Central memory CD8-positive, alpha-beta T cell (primary cell): ENCODE measurements at places on chromosomes 3 and 15.

- no peak for DNase-seq
These were observed 50.2 kb upstream of the TPM1 start for GRCh38 chr15:62992302-62992701.

GRCh38 chr3:107561980-107562379, 39.2 kb downstream of the BBX start:
- no peak for DNase-seq

DNA sequence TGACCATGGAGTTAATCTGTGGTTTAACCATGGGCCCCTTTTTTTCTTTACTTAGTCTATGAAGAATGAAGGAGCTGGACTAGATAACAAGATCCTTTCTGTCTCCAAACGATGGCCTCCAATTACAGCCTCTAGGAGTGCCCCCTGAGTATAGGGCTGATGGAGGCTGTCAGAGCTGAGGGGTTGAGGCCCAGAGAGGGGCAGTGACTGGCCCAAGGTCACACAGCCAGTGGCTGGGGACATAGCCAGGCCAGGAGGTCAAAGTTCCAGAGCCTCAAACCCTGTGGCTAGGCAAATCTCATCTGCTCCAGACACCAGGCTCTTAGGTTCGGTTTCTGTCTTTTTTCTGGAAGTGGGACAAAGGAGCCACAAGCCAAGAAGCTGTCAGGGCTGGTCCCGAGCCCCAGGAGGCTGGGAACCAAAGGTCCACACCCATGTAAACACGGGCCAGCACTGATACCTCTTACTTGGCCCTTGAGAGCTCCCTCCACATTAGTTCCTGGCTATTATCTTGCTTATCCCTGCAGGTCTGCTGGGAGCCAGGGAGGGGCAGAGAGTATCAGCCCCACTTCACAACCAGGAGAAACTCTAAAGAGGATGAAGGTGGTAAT, 10.3 kb downstream of the RHOV start:
- DNase-seq: no peak

DNA sequence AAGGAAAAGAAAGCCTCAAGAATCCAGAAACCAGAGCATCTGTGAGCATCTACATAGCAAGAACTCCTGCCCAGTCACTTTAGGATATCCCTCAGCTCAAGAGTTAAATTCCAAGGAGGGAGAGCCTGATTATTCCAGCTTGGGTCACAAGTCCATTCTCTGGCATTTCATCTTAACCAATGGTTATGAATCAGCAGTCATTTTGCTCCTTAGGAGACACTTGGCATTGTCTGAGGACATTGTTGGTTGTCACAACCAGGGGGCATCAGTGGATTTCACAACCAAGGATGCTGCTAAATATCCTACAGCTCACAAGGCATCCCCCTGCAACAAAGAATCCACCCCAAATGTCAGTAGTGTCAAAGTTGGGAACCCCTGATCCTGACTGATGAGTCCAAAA, 51.0 kb upstream of the LMCD1 start:
- DNase-seq: no peak

GRCh38 chr3:184505076-184505878, 56.3 kb upstream of the EPHB3 start:
- DNase-seq: no peak

- no peak for DNase-seq
These were observed 14.7 kb upstream of the CA12 start for GRCh38 chr15:63396152-63396928.

DNA sequence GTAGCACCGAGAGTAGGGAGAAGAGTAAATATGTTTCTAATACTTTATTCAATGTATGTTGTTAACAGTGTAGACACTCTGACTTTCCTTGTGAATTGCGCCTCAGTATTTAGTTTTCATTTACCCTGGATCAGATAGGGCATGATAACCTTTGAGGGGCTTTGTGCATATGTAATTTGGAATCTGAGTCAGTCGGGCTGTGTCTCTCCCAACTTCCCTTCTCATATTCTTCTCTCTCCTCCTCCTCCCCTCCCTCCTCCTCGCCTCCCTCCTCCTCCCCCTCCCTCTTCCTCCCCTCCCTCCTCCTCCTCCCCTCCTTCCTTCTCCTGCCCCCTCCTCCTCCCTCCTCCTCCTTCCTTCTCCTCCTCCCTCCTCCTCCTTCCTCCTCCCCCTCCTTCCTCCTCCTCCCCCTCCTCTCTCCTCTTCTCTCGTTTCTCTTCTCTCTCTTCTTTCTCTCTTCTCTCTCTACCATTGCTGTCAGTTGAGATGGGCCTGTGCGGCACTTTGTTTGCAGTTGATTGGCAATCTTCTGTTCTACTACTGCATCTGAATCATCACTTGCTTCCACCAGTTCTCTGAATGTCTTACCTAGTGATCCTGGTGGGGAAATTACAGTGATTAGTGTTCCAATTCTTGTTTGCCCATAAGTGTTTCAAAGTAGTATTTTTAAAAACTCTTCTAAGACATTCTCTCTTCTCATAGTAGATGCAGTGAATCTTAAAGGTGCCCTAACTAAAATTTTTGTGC, 162.3 kb downstream of the PGPEP1L start:
- DNase-seq: no peak

- no peak for DNase-seq
These were observed 82.0 kb downstream of the GPR156 start for GRCh38 chr3:120203016-120203415.

DNA sequence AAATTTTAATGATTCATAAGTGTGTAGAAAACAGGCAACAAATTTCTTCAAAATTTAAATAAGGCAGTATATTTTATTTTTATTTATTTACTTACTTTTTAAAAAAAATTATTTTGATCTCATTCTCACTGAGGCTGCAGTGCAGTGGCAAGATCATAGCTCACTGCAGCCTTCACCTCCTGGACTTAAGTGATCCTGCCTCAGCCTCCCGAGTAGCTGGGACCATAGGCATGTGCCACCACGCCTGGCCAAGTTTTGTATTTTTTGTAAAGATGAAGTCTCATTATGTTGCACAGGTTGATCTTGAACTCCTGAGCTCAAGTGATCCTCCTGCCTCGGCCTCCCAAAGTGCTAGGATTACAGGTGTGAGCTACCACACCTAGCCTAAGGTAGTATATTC, 61.2 kb upstream of the XRN1 start:
- DNase-seq: no peak

- DNase-seq: no peak
These were observed 36.8 kb downstream of the TLE3 start for GRCh38 chr15:70060993-70061305.

DNA sequence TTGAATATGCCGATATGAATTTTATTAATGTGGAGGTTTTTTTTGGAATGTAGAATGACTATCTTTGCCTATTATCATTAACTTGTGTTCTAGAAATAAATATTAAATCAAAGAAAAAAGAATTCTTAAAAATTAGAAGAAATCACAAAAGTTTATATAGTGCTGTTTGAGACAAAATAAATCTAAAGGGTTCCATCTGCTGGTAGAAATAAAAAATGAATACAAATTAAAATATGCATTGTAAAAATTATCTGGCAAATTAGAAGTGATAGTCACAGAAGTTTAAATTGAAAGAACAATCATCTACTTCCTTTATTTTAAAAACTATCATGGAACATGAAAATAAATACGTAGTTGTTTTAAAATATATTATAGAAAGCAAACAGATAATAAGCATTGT, 22.7 kb upstream of the ZBTB20 start:
- no peak for DNase-seq

- no peak for DNase-seq
These were observed 278.6 kb downstream of the NLGN1 start for GRCh38 chr3:173676094-173676493.

DNA sequence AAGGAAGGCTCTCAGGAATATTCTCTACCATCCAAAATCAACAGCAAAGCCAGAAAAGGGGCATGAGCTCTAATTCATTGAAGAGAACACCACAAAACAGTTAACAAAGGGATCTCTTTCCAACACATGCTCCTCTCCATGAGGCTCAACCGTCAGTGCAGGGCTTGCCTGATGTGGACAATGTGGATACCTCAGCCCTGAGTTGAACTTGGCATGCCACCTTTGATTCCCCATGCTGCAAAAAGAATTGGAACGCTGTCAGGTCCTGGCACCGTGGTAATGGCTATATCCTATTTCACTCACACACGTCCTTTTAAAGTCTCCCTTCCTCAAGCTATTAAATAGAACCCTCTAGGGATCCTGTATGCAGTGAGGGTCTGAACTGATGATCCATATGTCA, 30.7 kb upstream of the IP6K2 start:
- DNase-seq: no peak

GRCh38 chr15:74777769-74778598, 3.9 kb upstream of the CSK start:
- DNase-seq: no peak

- no peak for DNase-seq
These were observed 8.7 kb upstream of the MBNL1 start for GRCh38 chr3:152260026-152260425.

GRCh38 chr3:99170867-99171517, 269.5 kb upstream of the DCBLD2 start:
- DNase-seq: no peak

GRCh38 chr3:67384760-67385397, 269.5 kb downstream of the SUCLG2 start:
- no peak for DNase-seq

DNA sequence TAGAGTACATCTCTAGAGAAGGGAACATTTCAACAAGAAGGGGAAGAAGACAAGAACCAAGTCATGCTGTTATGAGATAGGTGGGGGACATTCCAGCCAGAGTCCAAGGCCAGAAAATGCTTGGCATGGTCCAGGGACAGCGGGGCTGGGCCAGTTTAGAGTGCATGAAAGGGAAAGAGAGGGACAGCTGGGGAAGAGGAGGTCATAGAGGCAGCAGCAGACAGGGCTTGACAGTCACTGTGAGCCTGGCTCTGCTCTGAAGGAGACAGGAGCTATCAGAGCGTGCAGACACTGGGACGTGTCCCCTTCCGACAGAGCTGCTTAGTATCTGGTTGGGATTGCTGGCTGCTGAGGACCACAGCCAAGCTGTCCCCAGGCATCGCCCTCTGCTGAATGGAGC, 35.7 kb upstream of the PRR20G start:
- DNase-seq: no peak

DNA sequence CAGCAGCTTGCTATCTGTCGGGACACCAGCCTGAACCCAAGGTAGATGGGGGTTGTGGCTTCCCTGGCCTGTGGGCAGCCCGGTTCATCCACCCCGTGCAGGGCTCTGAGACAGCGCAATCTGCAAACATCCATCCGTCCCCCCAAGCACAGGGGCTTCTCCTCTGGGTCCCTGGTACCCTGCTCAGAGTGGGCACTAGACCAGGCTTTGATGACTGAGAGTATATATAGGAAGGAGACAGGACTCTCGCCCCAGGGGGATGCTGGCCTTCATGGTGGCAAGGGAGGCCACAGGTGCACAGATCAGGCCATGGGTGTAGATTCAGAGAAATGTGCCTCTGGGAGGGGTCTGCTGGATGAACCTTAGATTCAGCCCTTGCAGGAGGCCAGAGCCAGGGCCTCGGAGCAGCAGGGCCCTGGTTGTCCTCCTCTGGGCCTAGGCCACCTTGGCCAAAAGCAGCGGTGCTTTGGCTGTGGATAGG, 40.3 kb downstream of the CFAP100 start:
- DNase-seq: no peak

DNA sequence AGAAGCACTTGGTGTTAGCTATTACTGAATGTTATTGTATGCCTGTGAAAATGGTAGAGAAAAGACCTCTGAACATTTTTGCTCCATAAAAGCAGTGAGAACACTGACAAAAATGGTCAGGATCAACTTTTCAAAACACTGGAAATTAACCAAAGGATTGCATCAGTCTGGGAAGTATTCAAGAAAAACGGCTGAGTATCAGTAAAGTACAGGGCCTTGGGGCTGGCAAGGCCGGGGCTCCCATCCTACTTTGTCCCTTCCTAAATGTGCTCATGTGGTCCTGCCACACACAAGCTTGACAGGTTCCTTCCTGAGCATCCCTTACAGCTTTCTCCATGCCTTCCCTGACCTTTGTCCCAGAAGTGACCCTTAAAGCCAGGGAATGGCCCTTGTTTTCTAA, 84.0 kb downstream of the CFAP20DC start:
- DNase-seq: no peak

DNA sequence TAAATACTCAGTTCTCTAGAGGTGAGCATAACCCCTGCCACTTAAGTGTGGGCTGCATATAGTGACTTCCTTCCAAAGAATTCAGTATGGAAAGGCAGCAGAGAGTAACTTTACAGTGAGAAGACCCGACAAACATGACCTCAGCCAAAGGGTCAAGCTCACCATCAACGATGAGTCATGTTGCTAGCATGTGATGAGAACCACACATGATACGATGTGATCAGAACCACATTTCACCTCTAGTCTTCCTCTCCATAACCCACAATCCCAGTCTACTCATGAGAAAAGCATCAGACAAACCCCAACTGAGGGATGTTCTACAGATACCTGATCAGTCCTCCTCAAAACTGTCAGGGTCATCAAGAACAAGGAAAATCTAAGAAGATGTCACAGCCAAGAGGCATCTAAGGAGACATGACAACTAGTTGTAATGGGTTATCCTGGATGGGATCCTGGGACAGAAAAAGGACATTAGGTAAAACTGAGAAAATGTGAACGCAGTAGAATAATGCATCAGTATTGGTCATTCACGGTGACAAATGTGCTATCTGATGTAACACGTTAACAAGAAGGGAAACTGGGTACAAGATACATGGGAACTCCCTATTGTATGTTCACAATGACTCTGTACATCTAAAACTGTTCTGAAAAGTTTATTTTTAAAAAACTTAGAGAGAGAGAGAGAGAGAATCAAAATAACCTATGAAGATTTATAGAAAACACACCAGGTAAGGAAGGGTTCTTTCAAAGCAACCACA, 28.3 kb downstream of the SEC61A1 start:
- DNase-seq: no peak

- no peak for DNase-seq
These were observed 1.5 kb downstream of the C2CD4A start for GRCh38 chr15:62068071-62068809.

DNA sequence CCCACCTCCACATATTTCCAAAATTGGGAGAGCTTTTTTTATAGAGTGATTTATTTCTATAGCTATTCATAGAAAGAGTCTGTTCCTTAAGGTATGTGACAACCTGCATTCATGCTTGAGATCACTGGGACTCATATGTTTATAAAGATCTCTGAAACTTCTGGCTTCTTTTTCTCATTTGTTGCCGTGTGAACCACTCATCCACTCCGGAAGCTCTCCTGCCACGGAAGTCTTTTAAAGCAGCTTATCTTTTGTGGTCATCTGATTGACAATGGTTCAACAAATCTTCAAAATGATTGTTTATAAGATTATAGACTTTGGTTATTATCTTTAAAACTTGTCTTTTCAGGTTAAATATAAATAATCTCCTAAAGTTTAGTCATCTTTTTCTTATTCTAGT, 260.5 kb downstream of the C3orf38 start:
- no peak for DNase-seq

- DNase-seq: no peak
These were observed 267.4 kb downstream of the ABHD5 start for GRCh38 chr3:43958005-43958770.

- no peak for DNase-seq
These were observed 2.2 kb downstream of the PLSCR1 start for GRCh38 chr3:146542179-146542578.

GRCh38 chr3:14210290-14210688, 31.7 kb downstream of the LSM3 start:
- DNase-seq: no peak
